ENCODE measurements at places on chromosomes 6 and 20.

DNA sequence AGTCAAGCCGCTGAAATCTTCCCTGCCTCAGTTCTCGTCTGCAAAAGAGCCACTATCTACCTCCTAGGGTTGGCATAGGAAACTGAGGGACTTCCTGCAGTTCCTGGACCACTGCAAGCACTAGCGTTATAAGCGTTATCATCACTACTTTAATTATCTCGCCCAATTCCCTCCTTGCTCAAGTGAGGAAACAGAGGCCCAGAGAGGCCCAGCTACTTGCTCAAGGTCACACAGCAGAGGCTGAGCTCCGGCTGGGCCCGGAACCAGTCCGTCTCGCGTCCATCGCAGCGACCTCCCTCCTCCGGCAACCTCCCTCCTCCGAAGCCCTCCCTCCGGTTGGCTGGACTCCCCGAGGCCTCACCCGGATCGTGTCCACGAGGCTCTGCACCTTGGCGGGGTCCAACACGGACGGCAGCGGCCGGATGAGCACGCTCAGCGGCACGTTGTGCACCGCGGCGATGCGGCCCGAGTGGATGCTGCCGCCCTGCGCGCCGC is 338 bp downstream of the SRXN1 start:
- no peak for DNase-seq

DNA sequence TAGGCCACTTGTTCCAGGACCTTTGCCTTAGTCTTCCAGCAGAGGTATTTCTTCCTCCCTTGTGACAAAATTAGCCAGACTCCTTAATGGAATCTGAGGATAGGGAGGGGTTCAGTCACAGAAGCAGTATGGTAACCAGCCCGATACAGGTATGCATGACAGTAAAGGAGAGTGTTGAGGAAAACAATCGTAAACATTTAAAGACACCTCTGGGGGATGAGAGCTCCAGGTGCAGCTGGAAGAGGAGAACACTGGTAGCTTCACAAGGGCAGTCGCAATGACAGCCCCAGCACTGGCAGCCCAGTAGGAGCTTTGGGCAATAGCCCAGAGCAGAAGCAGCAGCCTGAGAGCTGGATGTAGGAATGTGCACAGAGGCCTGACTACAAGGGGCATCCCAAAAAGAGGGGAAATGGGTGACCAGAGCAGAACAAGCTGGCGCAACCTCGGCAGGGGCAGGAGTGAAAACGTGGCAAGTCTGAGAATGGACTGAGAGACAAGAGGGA is 344.9 kb upstream of the JAG1 start:
- no peak for DNase-seq

- DNase-seq, result no peak
These were observed 257.7 kb upstream of the CDYL start for GRCh38 chr6:4518506-4518905.

GRCh38 chr20:24277196-24277595 is 192.2 kb upstream of the SYNDIG1 start:
- no peak for DNase-seq

DNA sequence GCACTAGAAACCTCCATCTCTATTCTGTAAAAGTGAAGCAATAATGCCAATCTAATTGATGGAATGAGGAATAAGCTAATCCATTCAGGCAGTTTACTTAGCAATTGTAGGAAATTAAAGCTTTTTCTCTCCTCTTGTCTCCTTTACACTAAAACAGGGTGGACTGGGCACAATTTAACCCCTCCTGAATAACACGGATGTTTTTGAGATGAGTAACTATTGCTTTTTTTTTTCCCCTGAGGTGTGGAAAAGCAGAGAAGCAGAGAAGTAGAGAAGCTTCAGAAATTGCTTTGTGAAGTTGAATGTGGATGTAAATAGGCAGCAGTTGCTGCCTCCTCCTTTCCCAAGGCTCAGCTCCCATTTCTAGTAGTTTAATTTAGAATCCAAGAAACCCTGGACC is 40.0 kb upstream of the GCNT2 start:
- DNase-seq, result no peak

DNA sequence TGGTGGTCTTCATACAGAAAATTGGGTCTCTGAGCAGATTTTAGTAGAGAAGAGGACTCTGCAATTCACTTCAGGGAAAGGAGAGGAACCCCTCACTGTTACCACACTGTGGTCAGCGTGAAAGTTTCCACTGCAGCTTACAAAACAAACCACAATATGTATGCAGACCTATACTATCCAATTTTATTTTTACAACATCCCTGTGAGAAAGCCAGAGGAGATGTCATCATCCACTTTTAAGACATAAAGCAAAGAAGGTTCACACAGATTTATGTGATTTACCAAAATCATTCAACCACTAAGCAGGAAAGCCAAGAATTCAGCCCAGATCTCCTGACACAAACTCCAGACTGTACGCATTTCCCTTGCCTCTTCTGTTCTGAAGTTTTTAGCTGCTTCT is 442.4 kb downstream of the FRK start:
- DNase-seq, result no peak

DNA sequence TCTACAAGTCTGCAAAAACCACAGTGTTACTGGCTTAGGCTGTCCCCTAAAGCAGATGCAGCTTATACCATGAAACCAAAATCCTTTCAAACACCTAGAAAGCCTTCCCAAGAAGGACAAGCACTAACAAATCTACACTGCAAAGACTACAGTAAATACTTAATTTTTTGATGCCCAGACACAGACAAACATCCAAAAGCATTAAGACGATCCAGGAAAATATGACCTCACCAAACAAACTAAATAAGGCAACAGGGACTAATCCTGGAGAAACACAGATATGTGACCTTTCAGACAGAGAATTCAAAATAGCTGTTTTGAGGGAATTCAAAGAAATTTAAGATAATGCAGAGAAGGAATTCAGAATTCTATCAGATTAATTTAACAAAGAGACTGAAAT is 423.5 kb downstream of the COL12A1 start:
- no peak for DNase-seq

DNA sequence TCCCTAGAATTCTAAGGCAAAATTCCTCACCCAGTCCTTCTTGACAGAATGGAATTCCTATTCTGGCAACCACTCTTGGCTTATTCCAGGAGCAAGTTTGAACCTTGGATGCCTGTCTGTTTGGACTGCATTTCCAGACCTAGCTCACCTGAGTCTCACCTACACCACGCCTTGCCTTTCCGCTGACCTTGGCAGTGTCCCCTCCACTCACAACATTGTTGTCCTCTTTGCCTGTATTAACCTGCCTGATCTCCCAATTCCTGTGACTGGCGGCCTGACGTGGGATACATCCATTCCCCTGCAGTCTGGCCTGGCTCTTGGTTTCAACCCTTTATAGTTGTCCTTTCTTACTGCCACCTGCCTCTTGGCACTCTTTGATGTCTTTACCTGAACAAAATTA is 281.4 kb upstream of the SOX4 start:
- no peak for DNase-seq

DNA sequence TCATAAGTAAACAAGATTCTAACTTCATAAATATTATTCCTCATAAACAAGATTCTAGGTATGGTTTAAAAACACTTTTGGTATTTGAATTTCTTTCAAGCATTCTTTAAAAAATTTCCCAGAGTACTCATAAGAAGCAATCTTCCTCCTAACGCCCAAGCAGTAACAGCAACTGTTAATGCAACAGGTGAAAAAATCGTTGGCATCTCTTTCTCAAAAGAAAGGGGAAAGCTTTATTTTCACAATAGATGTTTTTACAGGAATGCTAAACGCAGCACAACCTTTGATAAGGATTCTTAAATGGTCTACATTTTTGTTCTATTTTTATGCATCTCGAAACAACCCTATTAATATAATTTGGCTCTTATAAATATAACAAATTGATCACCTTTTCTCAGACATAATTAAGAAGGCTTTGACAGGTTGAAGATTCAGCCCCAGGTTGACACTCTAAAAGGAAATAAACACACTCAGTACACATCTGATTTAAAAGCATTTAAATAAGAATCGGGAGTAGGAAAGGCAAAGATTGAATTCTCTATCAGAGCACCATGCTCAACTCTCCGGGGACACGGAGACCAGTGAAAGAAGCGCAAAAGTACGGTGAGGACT is 634 bp downstream of the AHI1 start:
- no peak for DNase-seq

GRCh38 chr6:70667256-70667710 is 400 bp upstream of the SMAP1 start:
- no peak for DNase-seq

GRCh38 chr6:85676086-85676729 is 33.5 kb upstream of the SYNCRIP start:
- DNase-seq, result no peak

- DNase-seq, result no peak
These were observed 454.2 kb downstream of the PTPRT start for GRCh38 chr20:42735539-42735938.

GRCh38 chr20:64108731-64109681 is 1.6 kb upstream of the NPBWR2 start:
- DNase-seq, result no peak

DNA sequence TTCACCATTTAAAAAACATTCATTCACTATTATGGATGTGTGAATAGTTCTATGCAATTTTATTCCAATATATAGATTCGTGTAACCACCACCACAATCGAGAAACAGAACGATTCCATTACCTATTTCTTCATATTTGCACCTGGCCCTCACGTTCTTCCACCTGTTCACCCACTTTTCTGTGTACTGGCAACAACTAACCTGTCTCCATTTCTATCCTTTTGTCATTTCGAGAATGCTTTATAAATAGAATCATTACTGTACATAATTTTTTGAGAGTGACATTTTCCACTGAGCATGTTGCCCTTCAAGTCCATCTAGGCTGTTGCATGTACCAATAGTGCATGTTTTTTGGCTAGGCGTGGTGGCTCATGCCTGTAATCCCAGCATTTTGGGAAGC is 23.2 kb upstream of the STX11 start:
- DNase-seq, result no peak

DNA sequence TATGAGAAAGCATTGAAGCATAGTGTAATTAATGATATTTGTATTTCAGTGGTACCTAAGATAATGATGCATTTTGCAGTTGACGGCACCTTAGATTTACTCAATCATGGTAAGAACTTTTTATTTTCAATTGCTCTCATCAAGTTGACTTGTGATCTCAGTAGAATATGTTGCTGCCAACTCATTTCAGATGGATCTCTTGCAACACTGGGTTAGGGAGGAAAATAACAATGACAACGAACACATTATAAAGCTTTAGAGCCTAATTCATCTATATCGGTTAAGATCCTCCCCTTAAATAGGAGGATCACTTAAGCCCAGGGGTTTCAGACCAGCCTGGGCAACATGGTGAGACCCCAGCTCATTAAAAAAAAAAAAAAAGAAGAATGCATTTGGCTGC is 18.0 kb upstream of the TBC1D22B start:
- DNase-seq, result no peak

- no peak for DNase-seq
These were observed 50.7 kb upstream of the SIRPA start for GRCh38 chr20:1844325-1845162.

- DNase-seq, result no peak
These were observed 606.7 kb upstream of the CITED2 start for GRCh38 chr6:139981066-139981624.

DNA sequence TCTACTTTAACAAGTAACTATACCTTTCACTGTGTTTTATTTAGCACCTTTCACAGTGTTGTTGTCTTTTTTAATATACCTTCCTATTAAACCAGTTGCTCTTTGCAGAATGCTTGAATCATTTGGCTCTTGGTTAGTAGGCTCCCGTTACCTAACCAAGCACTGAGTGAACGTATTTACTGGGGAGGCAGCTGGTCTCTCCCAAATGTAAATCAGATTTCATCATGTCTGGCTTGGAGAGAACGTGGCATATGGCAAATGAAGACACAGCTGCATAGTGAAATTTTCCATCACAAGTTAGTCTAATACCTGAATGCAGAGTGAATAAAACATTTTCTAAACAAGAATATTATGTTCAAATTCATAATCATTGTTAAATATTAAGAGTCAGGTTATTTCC is 12.4 kb downstream of the HTR1E start:
- no peak for DNase-seq

DNA sequence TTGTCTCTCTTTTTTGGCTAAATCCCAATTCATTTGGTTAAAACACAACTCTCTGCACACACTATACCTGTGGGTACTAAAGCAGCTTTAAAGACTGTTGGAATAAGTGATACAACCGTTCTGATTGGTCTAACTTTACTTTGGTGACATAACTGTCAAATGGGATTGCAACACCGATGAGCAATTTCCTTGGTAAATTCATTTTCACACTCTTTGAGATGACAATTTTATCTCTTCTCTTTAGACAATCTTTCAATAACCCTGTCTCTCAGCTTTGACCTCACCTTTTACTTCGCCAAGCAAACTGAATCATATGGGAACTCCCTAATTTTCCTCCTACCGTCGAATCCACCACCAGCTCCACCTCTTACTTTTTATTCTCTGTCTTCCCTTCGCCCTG is 60.8 kb downstream of the ECT2L start:
- no peak for DNase-seq

DNA sequence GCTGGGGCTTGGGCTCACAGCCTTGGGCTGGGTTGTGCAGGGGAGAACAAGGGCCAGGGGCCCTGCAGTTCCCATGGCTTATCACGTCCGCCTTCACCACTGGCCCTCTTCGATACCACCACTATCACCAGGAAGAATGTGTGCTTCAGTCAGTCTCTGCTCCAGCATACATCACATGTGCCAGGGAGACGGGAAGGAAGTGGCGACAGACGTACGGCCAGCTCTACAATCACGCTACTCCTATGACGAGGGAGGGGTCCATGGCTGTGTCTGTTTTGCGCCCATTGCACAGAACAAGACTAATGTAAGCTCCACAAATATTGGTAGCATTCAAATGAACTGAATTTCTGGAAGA is 72.1 kb downstream of the TRAM2 start:
- no peak for DNase-seq

Measured in activated naive CD4-positive, alpha-beta T cell (primary cell).